ENCODE measurements at places on chromosomes 13 and 19.

DNA sequence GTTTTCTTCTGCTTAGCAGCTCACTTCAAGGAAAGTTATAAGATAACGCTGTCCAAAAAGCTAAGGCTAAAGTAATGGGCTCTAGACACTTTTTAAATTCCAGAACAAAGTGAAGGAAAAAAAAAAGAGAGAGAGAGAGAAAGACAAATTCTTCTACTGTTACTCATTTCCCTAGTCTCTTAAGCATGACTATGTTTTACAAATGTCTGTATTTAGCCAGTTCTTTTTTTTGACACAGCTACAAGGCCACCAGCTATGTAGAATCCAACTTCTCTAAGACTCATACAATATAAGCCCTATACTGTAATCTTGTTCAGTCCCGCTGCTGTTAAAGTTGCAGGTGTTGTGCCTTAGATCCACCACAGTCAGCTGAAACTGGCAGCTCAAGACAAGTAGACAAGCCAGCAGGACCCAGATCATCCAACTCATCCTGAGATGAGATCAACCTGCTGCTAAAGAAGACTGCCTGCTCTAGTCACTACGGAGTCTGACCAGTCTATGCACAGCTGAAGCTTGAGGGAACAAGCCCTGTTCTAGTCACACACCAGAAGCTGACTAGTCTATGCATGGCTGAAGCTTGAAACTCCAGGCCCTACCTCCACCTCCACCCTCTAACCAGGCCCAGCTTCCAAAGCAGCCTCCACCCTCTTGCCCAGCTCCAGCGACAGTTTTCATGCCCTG is 10.3 kb upstream of the ZNF83 start:
- no peak for DNase-seq

DNA sequence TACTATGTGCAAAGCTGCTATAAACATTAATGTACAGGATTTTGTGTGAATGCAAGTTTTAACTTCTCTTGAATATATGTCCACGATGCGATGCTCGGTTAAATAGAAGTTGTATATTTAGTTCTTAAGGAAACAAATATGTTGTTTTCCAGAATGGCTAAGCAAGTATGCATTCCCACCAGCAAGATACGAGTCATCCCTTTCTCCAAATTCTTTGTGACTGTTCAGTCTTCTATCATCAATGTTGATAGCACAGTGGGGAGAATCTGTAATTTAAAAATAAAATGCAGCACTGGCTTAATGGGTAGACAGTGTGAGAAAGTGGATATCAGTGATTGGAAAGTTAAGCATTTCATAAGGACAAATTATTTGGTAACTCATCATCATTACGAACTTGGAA is 1340.8 kb downstream of the PCDH9 start:
- DNase-seq: no peak

DNA sequence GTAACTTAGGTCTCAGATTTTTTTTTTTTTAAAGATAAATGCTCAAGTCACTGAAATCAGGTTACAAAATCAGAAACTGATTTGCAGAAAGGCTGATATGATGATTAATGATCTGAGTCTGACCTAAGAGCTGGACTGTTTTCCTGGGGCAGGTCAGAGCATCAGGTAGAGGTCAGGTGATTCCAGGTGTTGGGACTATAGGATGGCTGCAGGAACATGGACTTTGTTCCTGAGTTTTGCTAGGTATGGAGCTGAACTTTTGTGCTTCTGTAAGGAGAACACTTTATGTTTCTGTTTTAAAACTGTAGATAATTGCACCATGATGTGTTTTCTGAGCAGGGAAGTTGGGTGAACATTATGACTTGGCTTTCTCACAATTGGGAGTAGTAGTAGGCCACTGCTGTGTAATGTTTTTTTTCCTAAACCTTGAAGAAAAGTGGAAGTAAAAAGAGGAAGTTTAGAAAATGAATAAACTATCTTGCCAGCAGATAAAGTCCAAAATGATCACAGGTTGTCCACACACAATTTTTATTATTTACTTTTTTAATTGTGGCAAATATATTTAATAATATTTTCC is 297.2 kb downstream of the DCT start:
- DNase-seq: peak; percentile 48

- peak; percentile 98 for DNase-seq
Observed at GRCh38 chr13:114065141-114065925, 67.1 kb downstream of the RASA3 start.

DNA sequence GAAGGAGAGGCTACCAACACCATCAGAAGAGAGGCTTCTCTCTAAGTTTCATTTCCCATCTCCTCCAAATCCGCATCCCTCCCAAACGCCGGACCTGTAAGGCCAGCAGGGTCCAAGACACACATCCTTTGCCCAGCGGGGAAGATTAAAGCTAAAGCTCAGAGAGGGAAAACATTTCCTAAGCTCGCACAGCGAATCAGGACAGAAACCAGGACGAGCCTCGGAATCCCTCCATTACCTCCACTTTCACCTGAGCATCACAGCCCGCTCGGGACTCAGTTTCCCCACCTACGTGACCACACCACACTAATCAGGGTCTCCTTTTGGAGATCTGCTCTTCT is 711 bp upstream of the FOSB start:
- no peak for DNase-seq

- no peak for DNase-seq
Observed at GRCh38 chr13:66780814-66781213, 449.3 kb downstream of the PCDH9 start.

DNA sequence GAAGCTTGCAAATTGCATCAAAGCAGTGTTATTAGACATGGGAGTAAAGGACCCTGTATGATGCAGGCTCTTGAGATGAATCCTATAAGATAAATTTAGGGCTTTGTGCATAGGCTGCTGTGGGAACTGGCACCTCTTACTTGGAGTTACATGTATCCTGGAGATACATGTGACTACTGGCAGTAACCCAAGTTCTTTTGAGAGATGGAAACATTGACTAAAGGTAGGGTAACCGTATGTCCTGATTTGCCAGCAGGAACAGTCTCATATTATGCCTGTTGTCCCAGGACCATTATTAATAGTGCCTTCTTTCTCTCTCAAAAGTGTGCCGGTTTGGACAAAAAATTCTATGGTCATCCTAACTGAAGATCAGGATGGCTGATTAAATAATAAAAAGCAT is 195.4 kb downstream of the LACC1 start:
- DNase-seq: no peak

GRCh38 chr13:77918391-77919245 is at the start of gene EDNRB:
Gene EDNRB, minus strand, starts transcription at chr13:77918831. Its CDS starts 258 bp downstream, at chr13:77918573.
- DNase-seq: no peak

Measured in AML-193 (cell line).